ENCODE measurements at places on chromosomes 6 and 20.

DNA sequence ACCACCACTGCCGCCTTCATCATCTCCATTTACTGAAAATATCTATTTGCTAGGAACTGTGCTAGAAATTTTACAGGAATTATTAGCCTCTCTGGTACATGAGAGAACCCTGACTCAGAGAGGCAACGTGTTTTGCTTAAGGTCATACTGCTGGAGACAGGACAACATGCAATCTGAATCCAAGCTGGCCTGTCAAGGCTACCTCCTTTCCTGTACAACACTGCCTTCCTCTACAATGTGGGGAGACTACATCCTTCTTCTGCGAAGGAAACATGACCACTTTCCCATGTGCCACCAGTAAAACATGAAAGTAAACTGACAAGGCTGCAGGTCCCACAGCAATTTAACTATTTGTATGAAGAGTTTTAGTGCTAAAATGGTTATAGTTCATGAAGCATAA lies 200.9 kb downstream of the BACH2 start:
- DNase-seq, result no peak

DNA sequence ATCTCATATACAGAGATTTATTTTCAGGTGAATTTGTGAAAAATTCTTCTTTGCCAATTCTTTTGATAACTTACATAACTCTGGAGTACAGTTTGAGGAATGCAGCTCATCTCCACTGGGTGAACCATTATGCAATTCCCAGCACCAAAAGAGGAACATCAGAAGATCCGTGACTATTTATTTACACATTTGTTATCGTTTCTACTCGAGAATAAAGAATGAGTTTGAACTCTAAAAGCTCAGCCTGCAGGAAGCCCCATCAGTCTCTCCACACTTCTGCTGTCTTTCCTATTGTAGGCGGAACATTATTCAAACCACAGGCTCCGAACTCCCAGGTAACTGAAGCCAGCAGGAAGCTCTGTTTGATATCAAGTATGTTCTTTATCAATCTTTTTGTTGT lies 95.9 kb upstream of the IFNGR1 start:
- DNase-seq, result no peak

- DNase-seq, result no peak
Observed at GRCh38 chr6:143126574-143126941, 65.9 kb downstream of the AIG1 start.

DNA sequence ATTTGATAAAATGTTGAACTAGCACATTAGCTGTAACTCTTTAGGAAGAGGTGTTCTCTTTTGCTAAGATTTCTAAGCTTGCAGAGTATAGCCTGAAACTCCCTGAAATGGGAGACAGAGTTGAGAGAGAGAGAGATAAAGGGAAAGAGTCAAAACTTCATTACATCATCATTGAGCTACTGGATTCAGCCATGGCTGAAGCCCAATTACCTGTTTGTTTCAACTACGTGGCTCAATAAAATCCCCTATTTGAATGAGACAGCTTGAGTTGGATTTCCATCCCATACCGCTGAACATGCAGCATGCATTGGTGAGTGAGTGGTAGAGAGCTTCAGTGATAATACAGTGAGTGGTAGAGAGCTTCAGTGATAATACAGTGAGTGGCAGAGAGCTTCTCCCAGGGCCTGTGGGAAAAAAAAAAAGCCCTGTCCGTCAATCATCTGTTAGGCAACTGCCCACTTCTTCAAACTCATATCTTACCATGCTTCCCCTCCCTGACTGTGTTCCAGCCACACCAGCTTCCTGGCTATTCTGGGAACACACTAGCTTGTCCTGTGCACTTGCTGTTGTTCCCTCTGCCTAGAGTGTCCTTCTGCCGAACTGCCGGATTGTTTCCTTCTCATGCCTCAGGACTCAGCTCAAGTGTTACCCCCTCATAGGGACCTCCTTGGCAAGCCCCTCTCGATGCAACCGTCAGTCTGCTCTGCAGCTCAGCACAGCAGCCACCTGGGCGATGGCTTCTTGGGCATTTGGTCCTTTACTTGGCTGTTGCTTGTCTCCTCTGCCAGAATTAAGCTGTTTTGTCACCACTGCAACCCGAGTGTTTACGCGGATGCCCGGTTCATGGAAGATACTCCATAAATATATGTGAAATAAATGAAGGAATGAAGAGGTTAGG lies 91.3 kb upstream of the EYA2 start:
- DNase-seq, result no peak

DNA sequence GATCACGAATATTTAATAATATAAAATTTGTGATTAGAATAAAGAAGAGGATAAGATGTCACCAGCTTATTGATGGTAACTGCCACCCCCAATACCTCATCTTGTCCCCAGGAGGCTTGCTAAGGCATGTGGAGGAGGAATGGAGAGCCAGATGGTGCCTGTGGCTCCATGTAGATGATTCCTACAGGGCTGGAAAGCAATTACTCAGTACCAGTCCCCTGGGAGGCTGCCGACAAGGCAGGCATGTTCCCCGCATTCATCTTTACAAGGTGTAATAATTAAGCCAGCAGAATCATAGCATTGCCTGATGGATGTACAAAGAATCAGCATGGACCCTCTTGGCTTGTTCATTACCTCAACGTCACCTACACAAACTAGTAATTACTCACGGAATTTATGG lies 155.3 kb downstream of the PLCB1 start:
- DNase-seq, result no peak

GRCh38 chr6:43020847-43021246 lies 576 bp upstream of the RRP36 start:
- DNase-seq, result no peak

- no peak for DNase-seq
Observed at GRCh38 chr6:129575378-129576118, 134.4 kb downstream of the ARHGAP18 start.

- peak; percentile 55 for DNase-seq
Observed at GRCh38 chr6:37535759-37536490, 36.2 kb upstream of the CCDC167 start.

GRCh38 chr6:8041913-8042583 lies 22.1 kb downstream of the BLOC1S5 start:
- DNase-seq, result no peak

DNA sequence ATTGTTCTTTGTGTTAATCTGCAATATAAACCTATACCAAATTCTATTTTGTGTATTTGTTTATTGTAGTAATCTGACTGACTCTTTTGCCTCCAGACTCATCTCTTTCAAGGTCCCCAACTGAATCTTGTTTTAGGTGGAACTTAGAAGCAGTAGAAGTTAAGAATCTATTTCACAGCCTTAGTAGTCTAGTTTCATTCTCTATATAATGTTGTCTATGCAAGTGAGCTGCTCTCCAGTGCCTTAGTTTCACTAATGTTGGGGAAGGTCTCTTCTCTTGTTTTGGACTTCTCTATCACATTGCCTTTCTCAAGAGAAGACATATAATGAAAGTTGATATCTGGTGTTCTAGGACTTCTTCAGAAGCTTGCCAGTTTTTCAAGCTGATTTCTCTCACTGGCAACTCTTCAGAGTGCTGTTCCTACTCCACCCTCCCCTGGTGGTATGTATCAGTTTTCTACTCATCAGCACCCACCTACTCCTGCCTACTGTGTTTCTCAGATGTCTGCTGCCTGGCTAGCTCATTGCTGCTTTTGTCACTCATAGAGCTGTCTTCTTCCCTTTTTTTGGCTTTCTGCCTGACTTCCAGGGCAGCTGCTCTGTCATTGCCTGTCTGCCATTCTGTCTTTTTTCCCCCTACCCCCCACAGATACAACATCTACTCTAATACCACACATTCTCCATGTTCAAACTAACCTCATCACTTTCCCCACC lies 82.1 kb downstream of the PTPRA start:
- DNase-seq, result no peak

- no peak for DNase-seq
Observed at GRCh38 chr6:54060286-54060685, 51.0 kb upstream of the MLIP start.

DNA sequence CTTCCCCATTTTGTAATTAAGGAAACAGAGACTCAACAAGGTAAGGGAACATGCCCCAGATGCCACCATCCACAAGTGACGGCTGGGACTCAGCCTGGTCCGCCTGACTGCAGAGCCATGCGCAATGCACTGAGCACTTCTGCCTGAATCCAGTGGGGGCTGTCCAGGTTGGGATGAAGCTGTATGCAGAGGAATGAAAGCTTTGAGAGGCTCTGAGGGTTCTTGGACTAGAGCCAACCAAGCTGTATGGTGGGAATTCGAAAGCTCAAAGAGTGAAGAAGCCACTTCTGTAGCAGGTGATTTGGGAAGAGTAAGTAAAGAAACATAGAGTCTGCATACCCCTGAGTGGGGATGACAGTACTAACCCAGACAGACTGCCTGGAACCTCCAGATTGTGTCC lies 127.6 kb upstream of the AKAP12 start:
- no peak for DNase-seq

All from activated naive CD8-positive, alpha-beta T cell treated with anti-CD3 and anti-CD28 coated beads for 36 hours (primary cell).